ENCODE measurements at places on chromosomes 6 and 20. TPM values are rescaled to one million over a fixed set of nuclear protein-coding genes. Genes with fewer than 3 reads are reported as not detected.

Gene DNAJC5
- 35.7 TPM for total RNA-seq

Gene ITPR3
- total RNA-seq = 48.3 TPM

Gene IL17F
- total RNA-seq = 0.35 TPM

Gene APOBEC2
- not detected for total RNA-seq

Gene LINC00237
- total RNA-seq = not detected

Gene CDH26
- 1.9 TPM for total RNA-seq

Gene TMEM244
- not detected for total RNA-seq

Gene TRIM31
- total RNA-seq = not detected

Gene NECAB3
- total RNA-seq = 10.2 TPM

Gene ZSCAN16
- 8.3 TPM for total RNA-seq

Gene PRND
- not detected for total RNA-seq

Gene TMEM200A
- total RNA-seq = 2.4 TPM

Gene HLA-DQB1
- 16.2 TPM for total RNA-seq

Gene NEURL2
- total RNA-seq = 1.5 TPM

Gene KCNG1
- not detected for total RNA-seq

Gene HRH3
- total RNA-seq = not detected

DNA sequence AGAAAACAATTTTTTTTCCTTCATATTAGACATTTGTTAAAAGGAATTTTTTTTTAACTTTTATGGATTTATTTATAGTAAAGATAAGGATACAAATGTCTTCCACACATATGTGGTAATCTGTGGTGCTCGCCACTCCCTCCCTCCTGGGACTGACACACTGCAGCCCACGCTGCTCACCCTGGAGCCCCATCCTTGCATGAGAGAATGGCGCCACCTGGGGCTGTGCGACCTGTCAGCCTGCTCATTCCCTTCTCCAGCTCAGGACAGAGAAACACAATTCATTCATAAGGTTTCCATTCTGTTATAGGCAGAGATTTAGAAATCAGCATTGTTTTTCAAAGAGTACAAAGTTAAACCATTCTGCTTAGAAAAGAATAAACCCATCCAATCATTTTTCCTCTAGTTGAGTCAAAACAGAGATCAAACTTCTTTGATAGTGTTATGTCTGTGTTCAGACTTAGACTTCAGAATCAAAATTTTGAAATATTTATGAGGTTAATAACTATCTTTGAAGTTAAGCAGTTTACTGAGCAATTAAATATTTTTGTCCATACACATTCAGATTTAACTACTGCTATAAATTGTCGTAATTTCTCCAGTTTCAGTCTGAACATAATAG is 42.8 kb upstream of the DYNLRB1 start:
- no peak overlapping the region for H3K4me3 ChIP-seq
- H3K27ac ChIP-seq = no peak overlapping the region
- peaks cover 9% of the 10 kb centered on the region for H3K4me1 ChIP-seq
- H3K36me3 ChIP-seq = peaks cover 3% of the 10 kb centered on the region

- H3K27ac ChIP-seq = peak overlapping the region; percentile 84
- peaks cover 29% of the 10 kb centered on the region for H3K4me1 ChIP-seq
- H3K27me3 ChIP-seq = no peaks in the 10 kb centered on the region
- H3K4me3 ChIP-seq = no peak overlapping the region
- H3K36me3 ChIP-seq = peaks cover 8% of the 10 kb centered on the region
These were observed 255.4 kb downstream of the ATXN1 start for GRCh38 chr6:16505711-16506357.

- H3K36me3 ChIP-seq = no peaks in the 10 kb centered on the region
- H3K4me3 ChIP-seq = no peak overlapping the region
- no peaks in the 10 kb centered on the region for H3K4me1 ChIP-seq
- H3K27me3 ChIP-seq = no peaks in the 10 kb centered on the region
- H3K27ac ChIP-seq = no peak overlapping the region
These were observed 533.9 kb downstream of the TFAP2B start for GRCh38 chr6:51352506-51353029.

GRCh38 chr20:36646678-36647077 is 682 bp upstream of the SLA2 start:
- H3K27me3 ChIP-seq = no peaks in the 10 kb centered on the region
- H3K4me3 ChIP-seq = no peak overlapping the region
- peak overlapping the region; percentile 98 for H3K27ac ChIP-seq
- no peaks in the 10 kb centered on the region for H3K36me3 ChIP-seq
- no peak for DNase-seq

- DNase-seq = no peak
- H3K4me1 ChIP-seq = peaks cover 20% of the 10 kb centered on the region
- H3K27ac ChIP-seq = no peak overlapping the region
- H3K36me3 ChIP-seq = peaks cover 12% of the 10 kb centered on the region
- H3K4me3 ChIP-seq = peak overlapping the region; percentile 21
These were observed 3.2 kb upstream of the FOXF2 start for GRCh38 chr6:1386038-1386709.

- peaks cover 90% of the 10 kb centered on the region for H3K27me3 ChIP-seq
- peak overlapping the region; percentile 72 for H3K4me3 ChIP-seq
- H3K27ac ChIP-seq = peak overlapping the region; percentile 72
- H3K4me1 ChIP-seq = peaks cover 50% of the 10 kb centered on the region
- no peak for DNase-seq
These were observed 4.0 kb downstream of the SLC32A1 start for GRCh38 chr20:38728191-38728781.

- no peak overlapping the region for H3K27ac ChIP-seq
- DNase-seq = no peak
- peaks cover 20% of the 10 kb centered on the region for H3K27me3 ChIP-seq
- no peak overlapping the region for H3K4me3 ChIP-seq
These were observed 165.5 kb upstream of the ECI2 start for GRCh38 chr6:4300917-4301316.

DNA sequence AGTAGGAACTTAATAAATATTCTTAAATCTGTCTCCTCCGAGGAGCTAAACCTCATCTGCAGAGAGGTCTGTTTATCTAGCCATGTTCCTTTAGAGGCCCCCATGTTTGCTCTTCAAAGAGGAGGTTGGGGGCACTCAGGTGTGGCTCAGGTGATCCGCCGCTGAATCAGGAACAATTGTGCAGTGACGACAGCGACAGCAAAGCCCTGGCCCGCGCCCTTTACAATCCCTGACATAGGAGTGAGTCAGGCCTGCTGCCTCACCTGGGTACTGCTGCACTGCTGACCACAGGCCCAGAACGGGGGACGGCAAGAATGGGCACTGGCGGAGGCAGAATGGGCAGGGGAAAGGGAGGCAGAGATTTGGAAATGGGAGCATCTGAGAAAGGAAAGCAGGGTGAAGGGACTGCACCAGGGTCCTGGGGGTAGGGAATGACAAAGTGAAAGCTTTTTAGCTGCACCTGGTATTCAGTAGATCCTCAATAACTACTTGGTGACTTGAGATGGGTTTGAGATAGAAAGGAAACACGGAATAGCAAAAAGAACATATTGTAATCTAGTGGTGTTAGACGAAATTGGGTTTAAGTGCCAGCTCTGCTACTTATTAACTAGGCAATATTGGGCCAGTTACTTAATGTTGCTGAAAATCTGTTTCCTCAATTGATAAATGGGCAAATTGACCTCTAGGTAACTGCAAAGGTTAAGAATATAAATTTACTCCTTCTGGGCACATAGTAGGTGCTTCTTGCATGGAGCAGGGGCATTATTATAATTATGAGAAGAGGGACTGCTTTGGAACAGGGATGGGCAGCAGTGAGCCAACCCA is 5.4 kb upstream of the IER3 start:
- no peak overlapping the region for H3K4me3 ChIP-seq
- no peak for DNase-seq
- H3K27ac ChIP-seq = no peak overlapping the region
- H3K4me1 ChIP-seq = peaks cover 20% of the 10 kb centered on the region

DNA sequence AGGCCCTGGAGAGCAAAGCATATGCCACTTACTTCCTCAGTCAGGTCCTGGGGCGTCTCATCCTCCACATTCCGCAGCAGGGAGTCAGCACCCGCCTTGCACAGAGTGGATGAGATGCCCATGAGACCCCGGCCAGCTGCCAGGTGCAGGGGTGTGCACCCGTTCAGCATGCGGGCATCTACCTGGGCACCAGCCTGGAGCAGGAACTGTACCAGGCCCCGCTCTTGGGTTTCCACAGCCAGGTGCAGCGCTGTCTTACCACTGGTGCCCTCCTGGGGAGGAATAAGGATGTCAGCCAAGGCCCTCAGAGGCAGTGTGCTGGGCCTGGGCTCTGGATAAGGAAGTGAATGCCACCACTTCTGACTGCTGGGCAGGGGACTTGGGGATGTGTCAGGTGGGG is 2.7 kb upstream of the SLC35B2 start:
- peaks cover 61% of the 10 kb centered on the region for H3K4me1 ChIP-seq
- H3K27me3 ChIP-seq = no peaks in the 10 kb centered on the region
- no peak for DNase-seq
- peaks cover 10% of the 10 kb centered on the region for H3K36me3 ChIP-seq
- peak overlapping the region; percentile 98 for H3K27ac ChIP-seq

DNA sequence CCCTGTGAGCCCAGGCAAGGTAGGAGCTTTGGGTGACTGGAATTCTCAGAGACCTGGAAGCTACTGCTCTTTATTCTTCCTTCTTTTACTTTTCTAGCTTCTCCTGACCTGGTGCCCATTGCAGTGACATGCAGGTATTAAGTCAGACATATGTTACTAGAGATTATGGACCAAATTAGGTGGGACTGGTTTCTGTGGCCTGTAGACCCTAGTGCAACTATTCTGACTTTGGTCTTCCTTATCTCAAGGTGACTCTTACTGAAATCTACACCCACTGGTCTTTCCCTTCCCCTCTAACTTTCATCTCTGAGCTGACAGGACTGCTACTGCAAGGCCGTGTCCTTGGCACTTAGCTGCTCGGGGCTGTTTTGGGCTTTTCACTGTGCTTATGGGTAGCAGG is 24.4 kb upstream of the TMEM217 start:
- H3K4me1 ChIP-seq = peaks cover 14% of the 10 kb centered on the region
- no peak for DNase-seq
- no peak overlapping the region for H3K4me3 ChIP-seq
- peaks cover 5% of the 10 kb centered on the region for H3K36me3 ChIP-seq

- H3K27me3 ChIP-seq = no peaks in the 10 kb centered on the region
- peak overlapping the region; percentile 90 for H3K27ac ChIP-seq
- H3K36me3 ChIP-seq = peaks cover 21% of the 10 kb centered on the region
These were observed 94.3 kb downstream of the RTN4IP1 start for GRCh38 chr6:106535012-106535411.

DNA sequence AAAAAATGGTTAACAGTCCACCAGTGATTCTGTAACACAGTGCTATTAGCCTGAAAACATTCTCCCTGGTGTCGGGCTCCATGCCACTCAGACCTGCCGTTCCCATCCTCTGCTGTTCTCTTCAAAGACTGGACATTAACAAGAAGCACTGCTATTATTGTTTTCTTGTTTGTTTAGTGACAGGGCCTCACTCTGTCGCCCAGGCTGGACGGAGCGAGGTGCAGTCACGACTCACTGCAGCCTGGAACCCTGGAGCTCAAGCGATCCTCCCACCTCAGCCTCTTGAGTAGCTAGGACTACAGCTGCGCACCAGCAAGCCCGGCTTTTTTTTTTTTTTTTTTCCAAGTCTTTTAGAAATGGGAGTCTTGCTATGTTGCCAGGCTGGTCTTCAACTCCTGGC is 9.6 kb downstream of the RMND1 start:
- H3K36me3 ChIP-seq = no peaks in the 10 kb centered on the region
- no peak for DNase-seq
- H3K27ac ChIP-seq = peak overlapping the region; percentile 8
- H3K4me1 ChIP-seq = peaks cover 25% of the 10 kb centered on the region
- no peak overlapping the region for H3K4me3 ChIP-seq

DNA sequence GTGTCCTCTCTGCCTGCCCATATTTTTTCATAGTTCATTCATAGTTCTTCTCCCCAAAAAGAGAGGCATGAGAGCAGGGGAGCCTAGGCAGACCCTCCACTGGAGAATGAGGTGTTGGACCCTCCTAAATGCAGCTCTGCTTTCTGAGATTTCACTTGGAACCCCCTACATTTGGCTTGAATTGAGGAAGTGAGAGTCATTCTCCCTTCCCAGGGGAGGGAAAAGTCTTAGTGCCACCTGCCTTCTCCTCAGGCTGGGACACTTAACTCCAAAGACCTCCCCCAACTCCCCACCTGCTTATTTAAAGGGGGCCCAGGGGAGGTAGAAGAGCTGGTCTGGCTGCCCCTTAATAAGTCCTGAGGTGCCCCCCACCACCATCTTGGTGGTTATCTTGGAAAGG is 78.2 kb downstream of the CHMP4B start:
- no peak overlapping the region for H3K27ac ChIP-seq
- no peaks in the 10 kb centered on the region for H3K36me3 ChIP-seq
- no peak overlapping the region for H3K4me3 ChIP-seq
- H3K27me3 ChIP-seq = no peaks in the 10 kb centered on the region
- peaks cover 4% of the 10 kb centered on the region for H3K4me1 ChIP-seq

DNA sequence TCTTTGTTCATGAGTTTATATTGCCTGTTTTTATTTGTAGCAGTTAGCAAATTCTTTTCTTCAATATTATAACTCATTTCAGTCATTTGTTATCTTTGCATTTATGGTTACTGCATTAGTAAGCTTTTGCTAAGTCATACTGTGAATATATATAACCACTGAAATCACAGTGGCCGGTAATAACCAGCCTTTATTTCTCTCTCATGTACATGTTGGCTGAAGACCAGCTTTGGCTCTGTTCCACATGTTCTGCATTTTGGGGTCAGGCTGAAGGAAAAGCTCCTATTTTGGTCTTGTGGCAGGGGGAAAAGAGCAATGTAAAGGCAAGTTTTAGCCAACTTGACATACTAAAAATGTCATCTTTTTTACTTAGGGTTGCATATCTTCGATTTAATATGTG is 276.3 kb downstream of the BCKDHB start:
- H3K27me3 ChIP-seq = no peaks in the 10 kb centered on the region
- no peaks in the 10 kb centered on the region for H3K4me1 ChIP-seq
- DNase-seq = no peak
- no peak overlapping the region for H3K27ac ChIP-seq
- H3K4me3 ChIP-seq = no peak overlapping the region

DNA sequence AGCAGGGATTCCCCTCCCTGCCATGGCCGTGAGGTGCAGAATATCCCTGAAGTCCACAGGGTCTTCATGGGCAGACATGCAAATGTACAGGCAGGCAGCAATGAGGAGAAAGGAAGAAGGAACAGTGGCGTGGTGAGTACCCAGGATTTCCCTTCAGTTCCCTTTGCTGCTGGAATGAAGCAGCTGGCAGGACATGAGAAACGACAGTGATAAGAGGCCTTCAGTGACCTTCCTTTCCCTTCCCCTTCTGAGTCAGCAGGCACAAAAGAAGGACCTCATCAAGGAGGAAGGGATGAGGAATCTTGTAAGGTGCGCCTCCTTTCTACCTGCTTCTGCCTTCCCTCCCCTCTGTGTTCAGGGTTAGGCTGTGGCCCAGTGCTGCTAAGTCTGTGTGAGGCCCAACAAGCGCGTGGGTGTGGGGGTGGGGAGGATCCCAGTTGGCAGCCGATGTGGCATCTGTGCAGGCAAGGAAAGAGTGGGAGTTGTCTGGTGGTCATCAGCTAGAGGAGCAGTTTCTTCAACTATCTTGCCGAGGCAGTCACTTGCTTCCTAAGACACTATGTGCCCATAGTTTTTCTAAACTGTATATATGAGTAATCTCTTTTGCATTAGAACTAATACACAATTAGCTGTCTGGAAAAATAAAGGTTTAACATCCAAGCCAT is 29.5 kb upstream of the FBXO9 start:
- no peak overlapping the region for H3K27ac ChIP-seq
- H3K4me3 ChIP-seq = no peak overlapping the region
- DNase-seq = no peak
- no peaks in the 10 kb centered on the region for H3K27me3 ChIP-seq
- H3K36me3 ChIP-seq = peaks cover 25% of the 10 kb centered on the region

GRCh38 chr20:571754-572441 is 28.3 kb upstream of the CSNK2A1 start:
- H3K4me1 ChIP-seq = peaks cover 7% of the 10 kb centered on the region
- DNase-seq = no peak
- H3K27ac ChIP-seq = no peak overlapping the region
- H3K27me3 ChIP-seq = peaks cover 71% of the 10 kb centered on the region
- H3K4me3 ChIP-seq = no peak overlapping the region
